ENCODE measurements at places on chromosomes 12 and 14. TPM values are rescaled to one million over a fixed set of nuclear protein-coding genes. Genes with fewer than 3 reads are reported as not detected.
A peak's percentile ranks its signal among the peaks of the same experiment; 100 is the strongest.

DNA sequence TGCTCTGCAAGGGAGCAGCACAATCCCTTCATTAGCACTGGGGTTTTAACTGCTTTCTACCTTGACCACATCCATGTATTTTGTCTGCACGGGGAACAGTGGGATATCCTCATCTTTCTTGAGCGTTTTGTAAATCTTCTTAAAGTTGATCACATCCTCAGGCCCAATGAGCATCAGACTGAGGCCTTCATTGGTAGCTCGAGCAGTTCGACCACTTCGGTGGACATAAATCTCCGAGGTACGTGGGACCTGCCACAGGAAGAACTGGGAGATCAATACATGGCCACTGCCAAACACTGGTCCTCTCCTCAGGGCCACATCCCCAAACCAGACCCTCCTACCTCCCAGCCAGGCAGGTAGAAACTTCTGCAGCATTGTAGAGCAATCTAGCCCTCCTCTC lies 26.1 kb downstream of the DDX24 start:
- peaks cover 28% of the 10 kb centered on the region for H3K4me1 ChIP-seq
- H3K27ac ChIP-seq: no peak overlapping the region
- H3K36me3 ChIP-seq: peaks cover 69% of the 10 kb centered on the region
- no peaks in the 10 kb centered on the region for H3K27me3 ChIP-seq
- no peak for DNase-seq
- no peak overlapping the region for H3K4me3 ChIP-seq

- no peak overlapping the region for H3K4me3 ChIP-seq
- no peaks in the 10 kb centered on the region for H3K4me1 ChIP-seq
- H3K36me3 ChIP-seq: peaks cover 43% of the 10 kb centered on the region
- H3K27ac ChIP-seq: no peak overlapping the region
These were observed 20.3 kb downstream of the RFC5 start for GRCh38 chr12:118036672-118037411.

DNA sequence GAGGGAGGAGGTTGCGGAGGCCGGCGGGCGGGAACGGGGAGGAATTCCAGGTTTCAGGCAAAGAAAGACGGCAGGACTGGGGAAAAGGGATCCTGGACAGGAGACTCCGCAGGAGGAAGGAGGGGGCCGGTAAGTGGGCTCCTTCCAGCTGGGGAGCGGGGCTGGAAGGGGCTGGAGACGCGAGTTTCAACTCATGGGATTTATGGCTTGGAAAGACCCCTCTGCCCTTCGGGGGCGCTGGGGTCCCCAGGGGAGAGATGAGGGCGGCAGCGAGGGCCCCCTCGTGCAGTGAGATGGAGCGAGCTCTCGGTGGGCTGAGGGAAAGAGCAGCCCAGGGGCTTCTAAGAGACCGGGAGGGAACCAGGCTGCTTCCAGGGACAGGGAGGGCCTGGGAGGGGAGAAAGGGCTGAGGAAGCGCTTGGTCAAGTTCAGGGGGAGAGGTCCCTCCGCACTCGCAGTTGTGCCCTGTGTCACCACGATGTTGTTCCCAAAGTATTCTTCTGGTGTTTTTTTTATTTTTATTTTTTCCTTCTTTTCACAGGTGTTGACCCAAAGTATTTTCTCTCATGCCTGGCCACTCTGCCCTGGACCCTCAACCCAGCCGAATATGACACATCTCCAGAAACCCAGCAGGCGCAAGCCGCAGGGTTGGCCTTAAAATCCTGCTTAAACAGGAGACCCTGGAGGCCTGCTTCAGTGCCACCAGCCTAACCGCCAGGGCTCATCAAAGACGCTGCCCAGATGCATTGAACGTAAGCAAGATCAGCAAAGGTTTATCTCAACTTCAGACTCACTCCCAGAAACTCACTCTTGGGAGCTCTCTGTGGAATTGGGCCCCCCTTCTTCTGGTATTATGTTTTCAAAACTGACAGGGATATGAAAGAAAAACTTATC lies 16.1 kb downstream of the TNFAIP2 start:
- H3K27me3 ChIP-seq: no peaks in the 10 kb centered on the region
- no peaks in the 10 kb centered on the region for H3K36me3 ChIP-seq
- H3K27ac ChIP-seq: no peak overlapping the region
- no peak overlapping the region for H3K4me3 ChIP-seq
- no peak for DNase-seq
- peaks cover 19% of the 10 kb centered on the region for H3K4me1 ChIP-seq

DNA sequence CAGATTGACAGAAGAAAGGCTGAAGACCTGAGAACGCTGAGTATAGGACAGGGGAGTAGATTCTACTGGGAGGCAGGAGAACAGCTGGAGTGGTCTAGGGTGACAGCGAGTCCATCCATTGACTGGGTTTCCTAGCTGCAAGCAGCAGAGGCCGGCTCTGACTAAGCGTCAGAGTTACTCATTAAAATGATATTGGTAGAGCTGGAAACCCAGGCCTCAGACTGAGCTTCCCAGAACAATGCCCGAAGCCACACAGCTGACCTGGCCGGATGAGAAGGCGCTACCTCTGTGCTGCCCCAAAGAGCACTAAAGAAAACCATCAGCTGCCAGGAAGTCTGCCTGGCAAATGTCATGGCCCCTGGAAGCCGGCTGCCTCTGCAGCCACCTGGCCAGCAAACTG lies 78.5 kb upstream of the FZD10 start:
- H3K4me3 ChIP-seq: no peak overlapping the region
- H3K27ac ChIP-seq: no peak overlapping the region
- DNase-seq: no peak
- H3K4me1 ChIP-seq: no peaks in the 10 kb centered on the region

Gene FANCM
- 9.6 TPM for polyA plus RNA-seq

GRCh38 chr14:82055515-82056115 lies 522.0 kb upstream of the SEL1L start:
- H3K36me3 ChIP-seq: no peaks in the 10 kb centered on the region
- no peak overlapping the region for H3K27ac ChIP-seq
- H3K4me3 ChIP-seq: no peak overlapping the region
- DNase-seq: no peak

Gene RNFT2
- 12.3 TPM for polyA plus RNA-seq

GRCh38 chr12:124599074-124599999 lies 31.9 kb upstream of the NCOR2 start:
- peak; percentile 67 for DNase-seq
- no peaks in the 10 kb centered on the region for H3K27me3 ChIP-seq
- peaks cover 3% of the 10 kb centered on the region for H3K4me1 ChIP-seq
- H3K36me3 ChIP-seq: no peaks in the 10 kb centered on the region

Gene RBMS2
- polyA plus RNA-seq: 13.1 TPM

- H3K27me3 ChIP-seq: no peaks in the 10 kb centered on the region
- H3K4me1 ChIP-seq: no peaks in the 10 kb centered on the region
- no peak for DNase-seq
- no peak overlapping the region for H3K27ac ChIP-seq
These were observed 49.5 kb downstream of the FANCM start for GRCh38 chr14:45185100-45185814.
